8988T (cell line): ENCODE measurements at places on chromosomes 2 and 18.

- no peak for DNase-seq
Measured at GRCh38 chr2:80482276-80482675, 177.7 kb upstream of the LRRTM1 start.

- no peak for DNase-seq
Measured at GRCh38 chr18:67400502-67401117, 115.9 kb downstream of the DSEL start.

DNA sequence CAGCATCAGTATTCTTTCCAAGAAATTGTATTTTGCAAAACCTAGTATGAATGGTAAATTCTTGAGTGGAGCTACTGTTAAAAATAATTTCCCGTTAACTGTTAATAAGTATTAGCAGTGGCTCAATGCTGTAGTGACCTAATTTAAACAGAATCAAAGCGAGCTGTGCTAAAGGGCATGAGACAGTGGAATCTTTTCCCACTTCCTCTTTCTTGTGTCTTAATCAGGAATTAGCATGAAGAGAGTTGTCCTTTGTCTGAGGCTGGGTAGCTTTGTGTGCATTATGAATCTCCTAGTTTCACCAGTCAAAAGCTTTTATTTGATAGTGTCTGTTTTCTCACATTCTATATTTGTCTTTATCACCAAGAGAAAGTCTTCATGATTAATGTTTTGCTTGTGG lies 298.8 kb upstream of the GCFC2 start:
- no peak for DNase-seq

- no peak for DNase-seq
Measured at GRCh38 chr18:78947291-78947690, 32.3 kb upstream of the SALL3 start.

- DNase-seq = no peak
Measured at GRCh38 chr2:88698498-88699233, 7.2 kb downstream of the RPIA start.

- DNase-seq = no peak
Measured at GRCh38 chr2:118589721-118590120, 257.7 kb downstream of the EN1 start.

DNA sequence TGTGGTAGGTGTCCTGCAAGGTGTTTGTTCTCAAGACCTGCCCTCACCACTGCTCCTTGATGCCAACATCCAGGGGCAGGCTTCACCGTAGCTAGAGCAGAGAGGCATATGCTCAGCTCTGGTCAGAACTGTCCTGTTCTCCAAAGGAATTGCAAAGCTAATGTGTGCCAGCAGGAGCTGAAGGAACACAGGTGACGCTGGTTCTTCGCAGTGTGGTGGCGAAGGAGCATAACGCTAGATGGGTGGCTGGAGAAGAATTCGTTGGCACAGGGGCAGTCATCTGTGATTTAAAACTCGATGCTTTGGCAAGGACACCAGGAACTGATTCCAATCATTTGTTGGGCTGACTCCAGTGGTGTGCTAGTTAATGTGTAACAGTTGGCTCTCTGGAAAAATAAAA lies 11.4 kb upstream of the PER2 start:
- no peak for DNase-seq

DNA sequence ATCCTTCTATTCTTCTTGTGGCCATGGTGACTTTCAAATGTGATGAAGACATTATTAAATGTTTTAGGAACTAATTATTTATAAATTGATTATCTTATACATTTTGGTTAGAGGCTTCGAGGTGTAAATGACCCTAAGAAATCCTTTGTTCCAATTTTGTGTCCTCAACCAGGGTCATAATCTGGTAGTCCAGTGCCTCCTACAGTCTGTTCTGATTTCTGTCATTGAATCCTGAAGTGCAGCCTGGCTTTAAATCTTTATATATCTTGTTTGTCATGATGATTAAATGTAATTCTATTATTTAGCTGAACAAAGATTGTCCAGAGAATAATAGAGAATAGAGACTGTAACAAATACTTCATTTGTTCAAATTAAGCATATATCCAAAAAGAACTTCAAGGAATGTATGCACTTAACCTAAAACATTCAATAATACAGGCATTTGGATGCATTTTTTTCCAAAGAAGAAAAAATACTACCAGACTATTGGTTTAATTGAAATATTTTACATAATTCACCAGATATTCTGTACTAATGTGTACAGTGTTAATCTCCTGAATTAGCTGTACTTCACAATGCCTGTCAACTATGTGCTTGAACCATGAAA lies 89.8 kb downstream of the PRPF40A start:
- DNase-seq = no peak

GRCh38 chr2:177832611-177833433 lies 239.8 kb downstream of the PDE11A start:
- DNase-seq = no peak

- DNase-seq = no peak
Measured at GRCh38 chr2:104109356-104109755, 744.6 kb upstream of the POU3F3 start.

- DNase-seq = no peak
Measured at GRCh38 chr2:68223419-68223818, 28.9 kb downstream of the PPP3R1 start.

DNA sequence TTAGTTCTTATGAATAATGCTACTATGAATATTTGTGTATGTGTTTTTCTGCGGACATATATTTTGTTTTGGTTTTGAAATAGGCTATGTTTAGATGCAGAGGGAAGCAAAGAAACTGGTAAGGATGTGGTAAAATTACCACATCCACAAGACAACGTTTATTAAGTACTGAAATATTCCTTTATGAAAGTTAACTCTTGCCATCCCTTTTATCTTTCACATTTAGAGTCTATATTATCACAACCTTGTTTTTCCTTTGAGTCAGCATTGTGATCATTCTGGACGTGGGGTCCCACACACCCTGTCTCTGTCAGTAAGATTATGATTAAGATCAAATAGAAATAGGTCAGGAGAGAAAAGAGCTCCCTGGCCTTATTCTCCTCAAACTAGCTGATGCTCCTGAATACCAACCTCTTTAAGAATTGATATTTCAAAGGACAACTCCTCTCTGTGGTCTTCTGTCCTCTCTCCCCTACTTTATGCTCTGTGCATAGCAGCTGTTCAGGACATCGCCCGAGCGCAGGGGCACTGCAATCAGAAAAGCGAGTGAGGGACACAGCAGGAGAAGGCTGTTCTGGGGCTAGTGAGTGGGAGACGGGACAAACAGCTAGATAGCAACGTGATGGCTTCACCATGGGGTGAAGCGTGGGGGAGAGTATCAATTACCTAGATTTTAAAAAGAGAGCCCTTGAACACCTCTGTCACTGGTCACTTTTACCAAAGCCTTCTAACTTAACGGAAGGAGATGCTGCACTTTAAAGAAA lies 12.2 kb downstream of the METAP1D start:
- DNase-seq = no peak

DNA sequence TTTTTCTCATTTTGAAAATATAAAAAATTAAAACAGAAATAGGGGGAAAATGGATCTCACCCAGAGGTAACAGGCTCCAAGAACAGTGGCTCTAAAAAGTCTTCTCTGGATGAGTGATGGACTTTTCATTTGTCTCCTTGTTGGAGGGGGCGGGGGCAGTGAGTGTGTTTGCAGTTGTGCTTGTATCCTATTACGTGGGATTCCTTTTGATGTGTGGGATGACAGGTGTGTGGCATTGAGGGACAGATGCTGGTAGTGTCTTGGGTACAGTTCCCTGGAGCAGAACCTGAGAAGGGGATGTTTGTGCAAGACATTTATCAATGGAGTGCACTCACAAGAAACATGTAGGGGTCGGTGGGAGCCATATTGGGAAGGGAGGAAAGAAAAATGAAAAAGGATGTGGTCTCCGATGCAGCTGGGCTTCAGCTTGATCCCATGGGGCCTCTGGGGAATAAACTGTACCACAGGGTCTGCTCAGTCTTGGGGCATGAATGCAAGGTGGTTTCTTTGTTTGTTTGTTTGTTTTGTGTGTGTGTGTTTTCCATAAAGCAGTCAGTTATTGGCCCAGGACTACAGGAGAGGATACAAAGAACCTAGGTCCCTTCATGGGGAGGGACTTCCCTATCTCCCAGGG lies 120.0 kb upstream of the SLC35G4 start:
- DNase-seq = no peak

GRCh38 chr18:45619062-45619825 lies 4.0 kb downstream of the SLC14A2 start:
- no peak for DNase-seq

- no peak for DNase-seq
Measured at GRCh38 chr2:240478346-240479110, 43.1 kb downstream of the GPC1 start.

- DNase-seq = no peak
Measured at GRCh38 chr2:79162132-79162531, 2.6 kb upstream of the REG3A start.

- no peak for DNase-seq
Measured at GRCh38 chr2:70959271-70959761, 19.1 kb upstream of the ANKRD53 start.

- DNase-seq = no peak
Measured at GRCh38 chr18:30682672-30683071, 359.9 kb downstream of the DSC3 start.

GRCh38 chr2:62406573-62407043 lies 99.4 kb downstream of the TMEM17 start:
- no peak for DNase-seq

- no peak for DNase-seq
Measured at GRCh38 chr2:211174631-211175030, 618.2 kb downstream of the CPS1 start.

GRCh38 chr2:146527166-146527565 lies 1317.7 kb upstream of the ACVR2A start:
- no peak for DNase-seq

GRCh38 chr18:69648486-69648885 lies 247.8 kb downstream of the DOK6 start:
- no peak for DNase-seq

DNA sequence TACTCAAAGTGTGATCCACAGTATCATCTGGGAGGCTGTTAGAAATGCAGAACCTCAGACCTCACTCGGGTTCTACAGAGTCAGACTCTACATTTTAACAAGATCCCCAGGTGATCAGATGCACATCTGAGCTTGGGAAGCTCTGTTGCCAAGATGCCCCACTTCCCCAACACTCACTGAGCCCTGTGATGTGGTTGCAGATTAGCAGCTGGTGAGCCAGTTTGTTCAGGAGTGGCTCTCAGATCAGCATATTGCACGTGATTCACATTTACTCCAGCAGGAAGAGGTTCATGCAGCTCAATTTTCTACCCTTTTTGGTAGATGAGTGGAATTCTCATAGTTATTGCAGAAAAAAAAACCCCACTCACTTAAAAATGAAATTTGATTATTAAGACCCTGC lies 96.4 kb downstream of the VIT start:
- no peak for DNase-seq

- peak; percentile 70 for DNase-seq
Measured at GRCh38 chr2:230849633-230850357, 14.9 kb upstream of the ITM2C start.

DNA sequence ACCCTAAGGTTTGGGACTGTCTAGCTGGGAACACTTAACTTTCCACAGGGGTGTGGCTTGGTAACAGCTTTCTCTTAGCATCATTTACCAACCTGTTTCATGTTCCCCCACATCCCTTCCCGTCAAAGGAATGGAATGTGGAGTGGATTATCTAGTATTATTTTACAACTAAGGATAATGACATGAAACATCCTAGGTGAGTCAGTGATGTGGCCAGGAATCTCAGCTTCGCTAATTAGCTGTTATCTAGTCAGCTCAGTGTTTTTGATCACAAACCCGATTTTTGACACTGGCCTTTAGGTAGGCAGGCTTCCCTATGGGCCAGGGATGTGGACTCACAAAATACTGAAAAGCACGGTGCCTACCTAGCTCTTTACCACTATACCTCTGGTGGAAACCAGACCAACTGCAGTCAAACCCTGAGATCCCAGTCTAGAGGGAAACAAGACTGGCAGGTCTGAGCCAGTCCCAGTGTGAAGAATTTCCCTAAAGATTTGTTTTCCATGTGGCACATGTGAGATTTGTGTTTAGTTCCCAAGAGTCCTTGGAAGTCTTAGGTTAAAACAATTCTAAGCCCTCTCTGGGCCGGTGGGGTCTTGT lies 2.8 kb upstream of the NRP2 start:
- no peak for DNase-seq

DNA sequence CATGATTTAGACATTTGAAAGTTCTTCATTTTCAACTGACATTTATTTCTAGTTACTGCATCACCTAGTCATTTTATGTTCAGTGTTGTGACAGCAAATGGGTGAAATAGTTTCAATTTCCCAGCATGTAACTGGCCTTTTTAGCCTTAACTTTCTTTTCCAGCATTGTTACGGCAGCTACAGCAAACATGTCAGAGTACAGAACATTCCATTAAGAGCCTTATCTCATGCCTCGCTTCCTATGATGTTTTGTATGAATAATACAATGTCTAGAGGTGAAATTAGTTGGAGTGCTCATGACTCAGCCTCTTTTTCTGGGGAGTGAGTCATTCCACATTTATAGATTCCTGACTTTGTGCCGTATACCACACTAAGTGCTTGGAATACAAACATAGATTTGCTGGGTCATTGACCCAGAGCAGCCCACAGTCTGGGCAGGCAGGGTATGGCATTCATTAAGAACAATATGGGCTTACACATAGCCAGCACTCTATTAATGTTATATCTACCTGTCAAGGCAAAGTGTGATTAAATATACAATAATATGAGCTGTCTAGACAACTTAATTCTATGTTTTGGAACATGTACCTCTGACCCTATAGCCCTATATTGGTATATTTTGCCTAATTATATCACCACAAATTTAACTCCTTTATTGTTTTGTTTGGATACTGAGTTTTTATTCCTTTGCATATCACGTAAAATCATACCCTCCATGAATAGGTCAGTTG lies 72.2 kb downstream of the MAP2 start:
- DNase-seq = peak; percentile 8
